Dermis blood vessel endothelial cell (primary cell): ENCODE measurements at places on chromosomes 1 and 21. TPM values are rescaled to one million over a fixed set of nuclear protein-coding genes. Genes with fewer than 3 reads are reported as not detected.

The PRELP gene
- total RNA-seq = not detected in 2 replicates

The HSD3B2 gene
- not detected in 2 replicates for total RNA-seq

The LMOD1 gene
- total RNA-seq = under 0.01 TPM in 1 of 2 replicates, not detected in the other

The MED8 gene
- 45.9 and 51.9 TPM in 2 replicates for total RNA-seq

The CELSR2 gene
- total RNA-seq = 1.4 and 1.8 TPM in 2 replicates

The RCSD1 gene
- total RNA-seq = 49.2 and 55.7 TPM in 2 replicates

The OR2L8 gene
- 0.17 TPM in 1 of 2 replicates, not detected in the other for total RNA-seq

The LHX8 gene
- total RNA-seq = not detected in 2 replicates

The VAMP3 gene
- total RNA-seq = 122 and 149 TPM in 2 replicates

The TNFRSF18 gene
- total RNA-seq = 1.0 TPM in 1 of 2 replicates, not detected in the other

The TMEM125 gene
- total RNA-seq = 0.05 TPM in 1 of 2 replicates, not detected in the other

The TSPEAR gene
- total RNA-seq = 0.47 and 1.0 TPM in 2 replicates

The HIVEP3 gene
- 0.85 and 0.93 TPM in 2 replicates for total RNA-seq

The NUDT17 gene
- total RNA-seq = 2.4 TPM in 2 replicates

The ATP1A2 gene
- total RNA-seq = not detected in 2 replicates

The FBLIM1 gene
- 195 and 296 TPM in 2 replicates for total RNA-seq

The RGS18 gene
- total RNA-seq = not detected in 2 replicates

The PRKCZ gene
- total RNA-seq = 20.6 and 22.8 TPM in 2 replicates

The ADORA1 gene
- 0.19 TPM in 1 of 2 replicates, not detected in the other for total RNA-seq

The EXTL1 gene
- not detected in 2 replicates for total RNA-seq

The SRGAP2C gene
- total RNA-seq = 23.8 and 25.5 TPM in 2 replicates

The OLIG2 gene
- not detected in 2 replicates for total RNA-seq

The FMOD gene
- total RNA-seq = 11.4 and 21.2 TPM in 2 replicates

The CFAP141 gene
- not detected in 2 replicates for total RNA-seq

The ADORA3 gene
- not detected in 2 replicates for total RNA-seq

The FCMR gene
- total RNA-seq = 0.17 TPM in 1 of 2 replicates, not detected in the other

The PLA2G2C gene
- not detected in 2 replicates for total RNA-seq

The NBPF6 gene
- not detected in 2 replicates for total RNA-seq

The MROH9 gene
- total RNA-seq = not detected in 2 replicates

The AMPD1 gene
- total RNA-seq = not detected in 2 replicates

The PCBP3 gene
- 0.14 TPM in 1 of 2 replicates, not detected in the other for total RNA-seq

The REN gene
- total RNA-seq = not detected in 2 replicates

The SPATA46 gene
- total RNA-seq = not detected in 2 replicates

The SPRR2B gene
- total RNA-seq = not detected in 2 replicates

The CROCC gene
- 19.7 and 20.6 TPM in 2 replicates for total RNA-seq

The S100A3 gene
- 1.3 and 1.4 TPM in 2 replicates for total RNA-seq

The BCAR3 gene
- total RNA-seq = 47.1 and 50.5 TPM in 2 replicates

The HMCN1 gene
- 3.6 and 8.3 TPM in 2 replicates for total RNA-seq

The RHBG gene
- total RNA-seq = not detected in 2 replicates

The PRPF38B gene
- 11.4 and 14.3 TPM in 2 replicates for total RNA-seq

The GNG4 gene
- 0.17 and 1.2 TPM in 2 replicates for total RNA-seq

The CRTC2 gene
- 3.7 and 7.5 TPM in 2 replicates for total RNA-seq

The TPTE gene
- not detected in 2 replicates for total RNA-seq

The PDC gene
- total RNA-seq = not detected in 2 replicates

The ADAMTS5 gene
- 0.33 and 0.34 TPM in 2 replicates for total RNA-seq

The PRDM16 gene
- total RNA-seq = not detected in 2 replicates

The GJB5 gene
- total RNA-seq = 0.17 TPM in 1 of 2 replicates, not detected in the other

The EFNA1 gene
- 119 and 138 TPM in 2 replicates for total RNA-seq

The RNU1-1 gene
- total RNA-seq = under 0.01 TPM in 2 replicates

The RUNX1 gene
- total RNA-seq = 0.84 and 1.7 TPM in 2 replicates

The ACTL8 gene
- not detected in 2 replicates for total RNA-seq
